ENCODE measurements at places on chromosomes 13 and 19. TPM values are rescaled to one million over a fixed set of nuclear protein-coding genes. Genes with fewer than 3 reads are reported as not detected.

Gene RTBDN
- not detected for total RNA-seq

DNA sequence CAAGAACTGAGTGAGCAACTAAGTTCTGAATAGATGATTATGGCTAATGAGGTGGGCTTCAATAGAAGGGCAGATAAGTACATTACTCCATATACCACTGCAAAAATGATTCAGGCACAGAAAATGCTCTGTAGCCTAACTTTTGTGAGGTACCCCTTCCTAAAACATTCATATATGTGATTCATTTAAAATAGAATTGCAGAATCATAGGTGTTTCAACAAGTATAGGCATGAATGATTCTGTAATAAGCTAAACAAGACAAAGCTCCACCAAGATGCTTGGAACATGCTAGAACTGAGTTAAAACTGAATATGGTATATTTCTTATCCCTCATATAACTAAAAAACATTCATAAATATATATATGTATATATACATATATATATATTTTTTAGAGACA lies 12.1 kb downstream of the KBTBD7 start:
- DNase-seq = no peak

Gene BEST2
- total RNA-seq = not detected

Gene PRR22
- total RNA-seq = 0.51 TPM

Gene NMRK2
- total RNA-seq = not detected

Data from dermis blood vessel endothelial cell (primary cell).